HS-27A (cell line): ENCODE measurements at places on chromosomes 11 and 22.
A peak's percentile ranks its signal among the peaks of the same experiment; 100 is the strongest.

- DNase-seq, result no peak
These were observed 70.5 kb upstream of the TNRC6B start for GRCh38 chr22:40107244-40107643.

DNA sequence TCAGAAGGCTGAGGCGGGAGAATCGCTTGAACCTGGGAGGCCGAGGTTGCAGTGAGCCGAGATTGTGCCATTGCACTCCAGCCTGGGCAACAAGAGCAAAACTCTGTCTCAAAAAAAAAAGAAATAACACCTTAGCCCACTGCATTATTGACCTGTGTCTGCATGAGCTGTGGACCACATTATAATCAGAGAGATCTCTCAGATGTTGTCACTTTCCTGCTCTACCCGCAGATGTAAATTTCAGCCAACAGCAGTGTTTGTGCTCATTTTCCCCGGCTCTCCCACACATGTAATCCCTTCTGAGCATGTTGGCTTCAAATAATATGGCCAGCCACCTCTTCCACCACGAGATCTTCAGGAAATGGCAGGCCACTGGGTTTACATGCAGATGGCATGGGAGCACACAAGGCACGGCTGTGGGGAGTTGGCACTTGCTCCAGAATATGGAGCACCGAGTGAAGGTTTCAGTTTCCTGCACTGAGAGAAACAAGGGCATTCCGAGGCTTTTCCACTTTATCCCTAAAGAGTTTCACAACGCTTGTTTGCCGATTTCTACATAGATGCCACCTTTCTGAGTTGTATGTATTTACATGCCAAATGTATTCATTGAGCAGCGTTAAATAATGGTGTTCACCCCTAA lies 19.7 kb downstream of the CDPF1 start:
- DNase-seq, result no peak

DNA sequence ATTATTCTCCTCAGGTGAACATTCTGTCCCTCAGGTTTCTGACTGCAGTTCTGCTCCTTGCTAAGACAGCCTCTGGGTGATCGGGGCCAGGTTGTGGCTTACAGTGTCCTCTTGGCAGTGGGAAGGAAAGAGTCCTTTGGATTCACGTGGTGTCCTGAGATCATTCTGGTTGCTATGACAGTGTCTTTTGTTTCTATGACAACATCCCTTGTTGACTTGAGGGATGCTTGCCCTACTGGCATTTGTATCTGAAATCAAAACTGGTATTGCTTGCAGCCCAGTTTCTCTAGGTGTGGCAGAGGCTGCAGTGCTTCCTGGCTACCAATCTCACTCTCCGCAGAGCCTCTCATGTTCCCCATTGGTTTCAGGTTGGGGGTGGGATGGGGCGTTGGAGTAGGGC lies 151.8 kb upstream of the CCDC90B start:
- DNase-seq, result no peak

DNA sequence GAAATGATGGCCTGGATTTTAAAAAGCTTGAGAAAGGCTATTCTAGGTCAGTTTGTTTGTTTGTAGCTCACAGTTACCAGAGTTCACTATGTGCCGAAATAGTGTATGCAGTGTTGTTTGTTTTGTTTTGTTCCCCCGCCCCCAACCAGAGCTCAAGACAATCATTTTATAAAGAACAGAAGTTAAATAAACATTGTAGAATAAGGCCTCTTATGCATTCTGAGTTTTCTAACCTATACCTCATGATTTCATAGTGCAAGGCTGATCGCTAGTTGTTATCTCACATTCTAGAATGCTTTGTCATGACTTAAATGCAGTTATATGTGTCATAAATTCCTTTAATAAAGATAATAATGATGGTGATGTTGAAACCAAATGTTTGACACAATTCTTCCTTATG lies 7.8 kb downstream of the KCNA4 start:
- DNase-seq, result peak; percentile 26

DNA sequence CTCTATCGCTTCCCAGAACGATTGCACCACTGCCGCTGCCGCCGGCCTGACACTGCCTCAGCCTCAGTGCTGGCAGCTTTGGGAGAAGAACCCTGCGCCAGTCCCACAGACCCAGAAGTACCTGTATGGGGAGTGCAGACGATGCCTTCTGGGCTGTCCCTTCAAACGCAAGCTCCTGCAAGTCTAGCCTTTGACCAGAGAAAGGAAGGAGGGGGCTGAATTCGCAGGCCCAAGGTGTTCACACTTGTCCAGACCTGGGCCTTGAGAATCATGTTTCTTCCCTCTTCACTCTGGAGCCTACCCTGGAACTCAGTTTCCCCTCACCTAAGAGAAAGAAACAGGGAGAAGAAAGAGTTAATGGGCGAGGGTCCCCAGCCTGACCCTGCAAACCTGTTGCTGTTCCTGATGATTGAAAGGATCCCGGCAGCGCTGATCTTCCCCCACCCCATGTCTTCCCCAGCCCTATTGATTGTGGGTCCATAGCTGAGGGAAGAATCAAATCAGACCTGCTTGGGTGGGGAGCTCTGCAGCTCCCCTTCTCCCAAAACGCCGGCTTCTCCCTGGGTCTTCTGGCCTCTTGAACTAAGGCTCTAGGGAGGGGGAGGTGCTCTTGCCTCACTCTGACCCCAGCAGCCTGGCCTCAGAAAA lies 786 bp upstream of the MCAM start:
- DNase-seq, result no peak

- no peak for DNase-seq
These were observed 164.2 kb downstream of the NTM start for GRCh38 chr11:131534611-131535010.

DNA sequence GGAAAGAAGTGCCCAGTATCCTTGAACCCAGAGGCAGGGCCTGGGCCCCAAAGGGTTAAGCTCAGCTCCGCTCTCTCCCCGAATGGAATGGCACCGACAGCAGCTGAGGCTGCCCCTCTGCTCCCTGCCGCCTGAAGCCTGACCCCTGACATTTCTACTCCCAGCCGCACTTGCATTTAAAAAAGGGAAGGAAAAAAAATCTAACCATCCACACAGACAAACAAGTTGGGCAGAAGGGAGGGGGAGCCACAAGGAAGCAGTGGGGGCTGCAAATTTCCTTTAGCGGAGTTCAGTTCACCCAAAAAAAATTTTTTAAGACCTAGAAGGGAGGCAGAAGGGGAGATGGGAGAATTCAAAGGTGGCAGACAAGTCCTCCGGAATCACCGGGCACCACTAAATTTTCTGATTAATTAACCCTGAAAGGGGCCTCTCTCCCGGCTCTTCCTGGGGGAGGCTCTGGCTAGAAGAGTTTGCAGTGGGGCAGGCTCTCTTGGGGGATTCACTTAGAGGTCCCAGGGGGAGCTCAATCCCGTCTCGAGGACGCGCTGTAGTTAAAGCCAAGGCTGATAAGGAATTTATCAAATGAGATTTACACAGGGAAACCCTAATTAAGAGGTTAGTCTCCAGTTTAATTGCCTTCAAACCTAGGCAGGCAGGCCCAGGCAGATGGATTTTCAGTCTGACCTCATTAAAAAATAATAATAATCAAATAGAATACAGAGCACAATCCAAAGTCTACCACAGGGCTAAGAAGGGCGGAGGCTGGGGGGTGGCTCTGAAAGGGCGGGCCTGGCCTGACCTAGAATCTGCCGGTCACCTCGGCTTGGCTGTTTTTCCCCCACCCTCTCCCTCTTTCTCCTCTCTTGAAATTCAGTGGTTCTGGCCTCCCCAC lies 25.6 kb downstream of the MN1 start:
- DNase-seq, result no peak

DNA sequence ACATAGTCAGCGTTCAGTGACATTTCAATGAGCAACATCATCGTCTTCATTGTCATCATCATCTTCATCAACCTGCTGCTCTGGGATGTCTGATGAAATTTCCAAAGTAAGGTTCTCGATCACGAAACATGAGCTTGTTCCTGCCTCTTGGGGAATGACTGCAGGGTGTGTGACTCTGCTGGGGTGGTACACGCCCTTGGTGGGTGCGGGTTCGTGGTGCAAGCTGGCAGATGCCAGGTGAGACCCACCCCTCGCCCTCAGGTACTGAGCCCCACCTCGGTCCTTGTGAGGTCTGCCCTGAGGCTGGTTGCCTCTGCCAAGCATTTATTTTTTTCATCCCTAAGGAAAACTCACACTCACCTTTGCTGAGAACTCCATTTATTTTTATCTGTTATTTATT lies 1389.2 kb downstream of the TBC1D22A start:
- DNase-seq, result no peak

- no peak for DNase-seq
These were observed 6.5 kb upstream of the TOP3B start for GRCh38 chr22:21989049-21989448.

DNA sequence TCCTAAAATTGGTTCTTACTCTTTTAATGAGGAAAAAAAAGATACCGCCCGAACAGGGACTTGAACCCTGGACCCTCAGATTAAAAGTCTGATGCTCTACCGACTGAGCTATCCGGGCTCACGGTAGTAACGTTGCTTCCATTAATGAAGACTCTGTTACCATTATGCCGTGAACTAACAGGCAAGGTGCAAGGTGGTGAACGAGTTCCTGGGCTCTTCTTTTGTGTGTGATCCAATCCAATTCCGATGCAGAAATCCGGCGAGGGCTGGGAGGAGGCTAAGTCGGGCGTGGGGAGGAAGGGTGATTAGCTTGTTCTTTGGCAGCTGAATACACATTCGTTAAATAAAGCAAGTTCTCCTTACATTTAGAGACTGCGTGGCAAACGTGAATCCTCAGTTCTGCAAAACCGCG lies 49.0 kb downstream of the OR4D9 start:
- peak; percentile 77 for DNase-seq

DNA sequence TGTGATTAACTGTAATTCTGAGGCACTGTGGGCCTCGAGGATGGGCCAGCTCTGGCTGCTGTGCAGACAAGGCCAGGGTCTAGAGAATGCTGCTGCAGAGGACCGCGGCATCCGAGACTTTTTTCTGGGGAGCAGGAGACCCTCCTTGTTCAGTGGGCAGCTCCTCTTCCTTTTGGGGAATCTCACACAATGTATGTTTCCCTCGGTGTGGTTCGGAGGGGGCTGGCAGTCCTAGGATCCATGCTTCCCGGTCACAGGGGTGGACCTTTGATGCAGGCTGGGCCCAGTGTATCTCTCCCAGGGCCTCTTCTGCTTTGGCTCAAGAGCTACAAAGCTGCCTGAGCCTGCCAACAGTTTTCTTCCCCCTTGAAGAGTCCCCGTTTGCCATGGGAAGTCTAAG lies 31.5 kb downstream of the MYEOV start:
- no peak for DNase-seq
